Hindlimb muscle (tissue), 1 donor: ENCODE measurements at places on chromosomes 3 and 15.

- DNase-seq: no peak
Observed at GRCh38 chr15:84919106-84919667, 34.7 kb downstream of the SLC28A1 start.

- DNase-seq: no peak
Observed at GRCh38 chr3:113268311-113268710, 57.0 kb downstream of the BOC start.

DNA sequence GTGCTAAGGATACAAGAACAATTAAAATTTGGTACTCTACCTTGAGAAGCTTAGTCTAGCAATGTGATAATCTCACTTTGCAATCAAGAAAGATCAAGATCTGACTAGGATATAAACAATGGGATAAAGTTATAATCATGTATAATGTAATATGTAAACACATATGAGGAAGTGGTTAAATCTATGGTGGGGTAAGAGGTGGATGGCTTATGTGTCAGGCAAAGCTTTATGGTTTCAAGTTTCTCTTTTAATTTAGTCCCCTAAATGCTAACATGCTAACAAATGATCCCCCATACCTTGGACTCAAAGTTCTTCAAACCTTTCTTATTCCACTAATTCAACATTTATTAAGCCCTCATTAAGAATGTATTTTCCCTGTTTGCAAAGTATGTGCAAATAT, 2.5 kb downstream of the RSL24D1 start:
- no peak for DNase-seq

DNA sequence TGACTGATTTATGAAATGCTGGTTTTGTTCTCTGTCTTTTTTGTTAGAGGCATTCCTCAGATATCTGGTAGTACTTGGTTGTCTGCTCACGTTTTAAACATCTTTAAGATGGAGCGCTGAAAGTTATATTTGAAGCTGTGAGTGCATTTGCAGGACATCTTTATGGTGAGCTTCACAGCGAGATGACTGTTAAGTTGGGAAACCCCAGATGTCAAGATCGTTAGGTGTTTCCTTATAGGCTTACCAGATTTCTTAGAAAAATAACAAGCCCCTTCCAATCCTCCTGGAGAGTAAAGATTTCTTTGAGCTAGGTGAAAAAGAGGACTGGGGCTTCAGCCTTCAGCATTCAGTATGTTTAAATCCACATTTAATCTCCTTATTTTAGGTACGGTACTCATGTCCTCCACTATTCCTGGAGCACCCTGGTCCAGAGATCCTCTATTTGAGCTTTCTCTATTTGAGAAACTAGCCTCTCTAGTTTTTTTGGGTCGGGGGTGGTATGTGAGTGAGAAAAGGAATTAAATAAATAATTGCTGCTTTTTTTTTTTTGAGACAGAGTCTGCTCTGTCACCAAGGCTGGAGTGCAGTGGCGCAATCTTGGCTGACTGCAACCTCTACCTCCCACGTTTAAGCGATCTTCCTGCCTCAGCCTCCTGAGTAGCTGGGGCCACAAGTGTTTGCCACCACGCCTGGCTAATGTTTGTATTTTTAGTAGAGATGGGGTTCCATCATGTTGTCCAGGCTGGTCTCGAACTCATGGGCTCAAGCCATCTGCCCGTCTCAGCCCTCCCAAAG, 72.3 kb downstream of the ZNF609 start:
- DNase-seq: no peak

GRCh38 chr3:130354430-130354829, 9.0 kb downstream of the COL6A5 start:
- DNase-seq: no peak

DNA sequence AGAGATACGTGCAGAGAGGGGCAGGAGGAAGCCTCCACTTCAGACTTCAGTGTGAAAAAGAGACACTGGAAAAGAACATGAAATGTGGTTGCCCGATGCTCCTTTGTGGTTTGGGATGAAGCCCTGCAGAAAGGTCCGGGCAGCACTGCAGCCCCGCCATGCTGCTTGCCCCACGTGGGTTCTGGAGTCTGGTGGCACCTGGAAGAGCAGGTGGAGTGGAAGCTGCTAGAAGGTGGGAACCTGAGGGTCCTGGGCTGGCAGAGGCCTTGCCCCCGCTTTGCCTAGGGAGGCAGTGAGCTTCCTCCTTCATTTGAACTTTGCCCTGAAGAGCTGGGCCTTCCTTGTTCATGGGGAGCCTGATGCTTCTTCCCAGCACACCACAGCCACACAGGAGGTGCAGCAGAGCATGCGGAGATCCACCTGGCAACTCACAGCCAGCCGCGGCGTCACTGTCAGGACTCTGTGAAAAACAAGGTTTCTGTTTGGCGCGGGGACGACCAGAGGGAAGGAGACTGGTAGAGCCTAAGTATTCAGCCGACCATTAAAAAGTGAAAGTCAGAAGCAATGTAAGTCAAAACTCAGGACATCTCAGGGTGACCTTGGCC, 59.0 kb downstream of the APBA2 start:
- no peak for DNase-seq

DNA sequence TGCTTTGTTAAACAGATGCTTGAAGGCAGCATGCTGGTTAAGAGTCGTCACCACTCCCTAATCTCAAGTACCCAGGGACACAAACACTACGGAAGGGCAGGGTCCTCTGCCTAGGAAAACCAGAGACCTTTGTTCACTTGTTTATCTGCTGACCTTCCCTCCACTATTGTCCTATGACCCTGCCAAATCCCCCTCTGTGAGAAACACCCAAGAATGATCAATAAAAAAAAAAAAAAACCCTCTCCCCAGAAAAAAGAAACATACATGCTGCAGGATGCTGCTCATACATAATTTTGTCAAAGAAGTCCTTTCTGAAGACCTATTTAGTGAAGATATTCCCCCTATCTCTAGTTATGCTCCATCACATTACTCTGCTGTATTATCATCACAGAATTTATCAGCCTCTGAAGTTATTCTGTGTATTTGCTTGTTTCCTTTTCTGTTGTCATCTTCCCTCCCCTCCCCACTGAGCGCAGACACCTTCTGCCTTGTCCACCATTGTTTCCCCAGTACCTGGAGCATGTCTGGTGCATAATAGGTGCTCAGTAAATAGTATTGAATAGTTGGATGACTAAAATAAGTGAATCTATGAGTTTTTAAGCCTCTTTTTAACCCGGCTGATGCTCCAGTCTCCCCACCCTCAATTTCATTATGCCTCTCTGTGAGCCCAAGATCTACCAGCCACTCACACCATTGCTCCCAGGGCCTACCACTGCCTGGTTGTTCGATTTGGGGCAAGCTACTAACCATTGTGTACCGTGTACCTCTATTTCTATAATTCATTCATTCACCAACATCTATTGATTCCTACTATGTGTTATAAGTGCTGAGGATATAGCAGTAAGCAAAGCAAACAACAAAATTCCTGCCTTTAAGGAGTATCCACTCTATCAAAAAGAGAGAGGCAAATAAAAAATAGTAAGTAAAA, 4.0 kb upstream of the TM4SF1 start:
- no peak for DNase-seq

DNA sequence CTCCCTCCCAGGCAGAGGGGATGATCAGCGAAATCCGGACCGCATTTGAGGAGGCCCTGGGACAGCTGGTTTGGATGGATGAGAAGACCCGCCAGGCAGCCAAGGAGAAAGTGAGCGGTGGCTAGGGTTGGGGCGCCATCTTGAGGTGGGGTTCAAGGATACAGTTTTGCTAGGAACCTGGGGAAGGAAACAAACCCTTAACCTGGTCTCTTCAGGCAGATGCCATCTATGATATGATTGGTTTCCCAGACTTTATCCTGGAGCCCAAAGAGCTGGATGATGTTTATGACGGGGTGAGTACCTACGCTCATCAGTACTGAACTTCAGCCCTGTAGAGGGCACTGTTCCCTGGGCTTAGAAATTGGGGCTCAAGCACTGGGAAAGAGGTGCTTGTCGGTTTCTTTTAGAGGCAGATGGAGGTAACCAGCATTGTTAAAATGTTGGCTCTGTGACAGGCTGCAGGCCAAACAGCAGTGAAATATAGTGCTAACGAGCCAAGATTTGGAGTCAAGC, 9.6 kb upstream of the PSMD2 start:
- no peak for DNase-seq

GRCh38 chr3:29694783-29695182, 413.9 kb downstream of the RBMS3 start:
- no peak for DNase-seq

- no peak for DNase-seq
Observed at GRCh38 chr3:182797876-182798275, 4.6 kb downstream of the ATP11B start.
